ENCODE measurements at places on chromosomes 3 and 15.
A peak's percentile ranks its signal among the peaks of the same experiment; 100 is the strongest.

GRCh38 chr3:121111914-121112612, 204.1 kb downstream of the STXBP5L start:
- DNase-seq: no peak

GRCh38 chr3:24405057-24405456, 89.6 kb downstream of the THRB start:
- DNase-seq: no peak

DNA sequence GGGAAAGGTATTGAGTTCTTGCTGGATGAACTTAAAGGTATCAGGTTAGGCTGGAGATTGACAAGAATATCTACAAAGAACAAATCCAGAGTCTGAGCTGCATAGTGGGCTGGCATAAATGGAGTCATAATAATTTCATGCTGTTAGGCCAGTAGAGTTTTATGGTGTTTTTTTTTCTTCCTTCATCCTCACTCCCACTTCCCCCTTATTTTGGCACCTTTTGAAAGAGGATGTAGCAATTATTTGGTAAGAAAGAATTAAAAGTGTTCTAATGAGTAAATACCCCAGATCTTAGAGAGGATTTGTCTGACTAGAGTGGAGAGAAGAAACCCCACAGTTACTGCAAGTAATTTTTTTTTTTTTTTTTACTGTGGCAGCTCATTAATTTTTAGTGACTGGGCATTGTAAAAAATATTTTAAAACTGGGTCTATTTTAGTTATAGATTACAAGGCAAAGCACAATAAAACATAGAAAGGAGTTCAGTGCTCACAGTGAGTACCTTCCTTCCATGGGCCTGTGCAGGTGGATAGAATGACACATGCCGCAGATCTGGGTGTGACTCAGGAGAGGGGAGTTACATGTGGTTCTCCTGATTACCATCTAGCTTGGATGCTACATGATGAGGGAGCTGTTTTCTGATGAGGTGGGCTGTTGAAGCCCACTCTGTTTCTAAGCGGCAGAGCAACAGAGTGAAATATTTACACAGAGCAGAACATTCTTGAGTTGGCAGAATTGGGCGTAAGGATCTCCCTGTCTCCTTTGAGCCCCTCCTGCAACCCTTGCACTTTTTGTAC, 5.3 kb downstream of the EDEM1 start:
- DNase-seq: no peak

GRCh38 chr3:188505911-188506310, 352.0 kb downstream of the LPP start:
- DNase-seq: no peak

DNA sequence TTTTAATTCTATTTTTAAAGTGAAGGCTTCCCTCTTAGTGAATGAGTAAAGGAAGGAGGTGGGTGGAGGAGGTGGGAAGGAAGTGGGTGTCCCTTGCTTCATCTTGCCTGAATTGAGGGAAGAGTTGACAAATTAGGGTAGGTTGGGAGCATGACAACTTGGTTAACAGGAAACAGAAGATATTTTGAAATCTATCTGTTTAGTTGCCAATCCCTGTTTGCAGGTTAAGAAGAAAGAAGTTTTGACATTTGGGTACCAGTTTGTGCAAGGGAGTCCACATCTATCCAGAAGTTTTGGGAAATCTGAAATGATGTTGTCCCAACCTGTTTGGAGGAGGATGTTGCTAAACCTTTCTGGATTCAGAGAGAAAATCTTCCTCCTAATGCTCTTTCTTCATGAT, 204.1 kb upstream of the SUCLG2 start:
- no peak for DNase-seq

DNA sequence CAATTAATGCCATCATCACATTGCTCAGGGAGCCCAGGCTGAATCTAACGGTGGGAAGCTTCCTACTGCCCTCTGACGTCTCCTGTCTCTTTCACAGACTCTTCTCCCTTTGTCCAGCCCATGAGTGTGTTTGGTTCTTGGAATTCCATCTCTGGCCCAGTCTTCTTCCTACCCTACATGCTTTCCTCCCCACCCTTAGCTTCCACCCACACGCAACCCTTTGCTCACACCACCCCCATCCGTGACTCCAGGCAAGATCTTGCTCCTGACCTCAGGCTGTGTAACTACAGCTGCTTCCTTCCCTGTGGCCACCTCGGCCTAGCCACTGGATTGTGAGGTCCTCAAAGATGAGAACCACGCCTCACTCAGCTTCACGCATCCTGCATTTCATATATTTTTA, 72.3 kb upstream of the THBS1 start:
- DNase-seq: no peak

- peak; percentile 76 for DNase-seq
Measured at GRCh38 chr3:78734048-78734637, 1033.7 kb downstream of the ROBO1 start.

- DNase-seq: no peak
Measured at GRCh38 chr15:48579945-48580671, 65.4 kb downstream of the FBN1 start.

GRCh38 chr15:78397382-78397781, 40.6 kb upstream of the IREB2 start:
- no peak for DNase-seq

GRCh38 chr15:32830241-32830640, 112.4 kb downstream of the GREM1 start:
- no peak for DNase-seq

GRCh38 chr15:84023636-84024035, 211.9 kb upstream of the GOLGA6L4 start:
- no peak for DNase-seq

DNA sequence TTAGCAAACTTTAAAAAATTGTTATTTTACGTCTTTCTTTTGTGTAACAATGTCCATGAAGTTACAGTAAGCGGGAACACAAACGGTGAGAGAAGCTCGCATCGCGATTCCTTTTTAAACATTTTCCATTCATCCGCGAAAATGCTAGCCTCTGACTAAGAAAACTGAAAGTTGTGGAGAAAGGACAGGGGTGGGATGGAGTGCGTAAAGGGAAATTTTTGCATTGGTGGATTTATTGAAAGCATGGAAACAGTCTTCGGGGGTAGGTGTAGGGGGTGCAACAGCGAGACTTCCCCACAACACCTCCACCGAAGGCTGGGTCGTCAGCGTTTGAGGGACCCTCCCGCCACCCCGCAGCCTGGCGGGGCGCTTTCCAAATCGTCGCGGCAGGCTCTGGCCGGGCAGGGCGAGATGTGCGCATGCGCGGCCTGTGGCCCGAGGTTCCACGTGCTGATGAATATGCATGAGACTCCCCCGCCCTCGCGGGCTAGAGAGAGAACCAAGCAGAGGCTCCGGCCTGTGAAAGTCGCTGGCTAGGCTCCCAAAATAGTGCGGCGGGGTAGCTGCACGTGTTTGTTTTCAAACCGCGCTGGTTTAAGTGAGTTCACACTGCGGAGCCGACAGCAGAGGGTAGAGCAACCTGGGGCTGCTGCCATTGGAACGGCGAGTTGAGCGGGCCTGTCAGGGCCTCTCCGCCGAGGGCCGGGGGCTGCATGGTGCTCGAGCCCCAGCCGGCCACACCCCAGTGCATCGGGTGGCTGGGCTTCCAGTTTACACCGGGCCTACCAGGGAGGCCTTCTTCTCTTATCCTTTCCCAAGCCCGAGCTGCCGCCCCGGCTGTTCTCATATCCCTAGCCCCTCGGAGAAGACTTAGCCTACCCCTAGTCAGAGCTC, 9.9 kb downstream of the ZIC1 start:
- no peak for DNase-seq
